ENCODE measurements at places on chromosomes 5 and 9. TPM values are rescaled to one million over a fixed set of nuclear protein-coding genes. Genes with fewer than 3 reads are reported as not detected.

TMEM161B gene
- 13.9 TPM for total RNA-seq

MEIKIN gene
- total RNA-seq, result not detected

LTC4S gene
- 5.7 TPM for total RNA-seq

PURA gene
- total RNA-seq, result 26.7 TPM

MARVELD2 gene
- 1.2 TPM for total RNA-seq

CNTFR gene
- total RNA-seq, result 1.7 TPM

RC3H2 gene
- total RNA-seq, result 43.9 TPM

SERF1A gene
- total RNA-seq, result 0.85 TPM

CDH6 gene
- total RNA-seq, result 3.5 TPM

F2RL1 gene
- 1.1 TPM for total RNA-seq

PCDHB13 gene
- 4.3 TPM for total RNA-seq

TMC1 gene
- total RNA-seq, result not detected

ZNF300 gene
- 1.2 TPM for total RNA-seq

SLC1A3 gene
- 52.0 TPM for total RNA-seq

DCANP1 gene
- not detected for total RNA-seq

TERT gene
- not detected for total RNA-seq

ORM2 gene
- not detected for total RNA-seq

IL4 gene
- total RNA-seq, result not detected

SLC6A19 gene
- not detected for total RNA-seq

ANXA2R gene
- 1.8 TPM for total RNA-seq

PCA3 gene
- not detected for total RNA-seq

FGF10 gene
- 6.1 TPM for total RNA-seq

AK8 gene
- 0.15 TPM for total RNA-seq

AJM1 gene
- total RNA-seq, result 3.6 TPM

PCDHGA3 gene
- 14.4 TPM for total RNA-seq

DMRT3 gene
- not detected for total RNA-seq

ENTPD2 gene
- 2.5 TPM for total RNA-seq

SPATA31A6 gene
- total RNA-seq, result not detected

INSL6 gene
- not detected for total RNA-seq

CYLC2 gene
- not detected for total RNA-seq

LEAP2 gene
- 0.74 TPM for total RNA-seq

PAEP gene
- total RNA-seq, result not detected

WDR55 gene
- 12.3 TPM for total RNA-seq

EIF4EBP3 gene
- total RNA-seq, result 13.3 TPM

DNAJC18 gene
- total RNA-seq, result 16.6 TPM

DCTN4 gene
- total RNA-seq, result 64.0 TPM

FBXL7 gene
- total RNA-seq, result 33.4 TPM

TSTD2 gene
- total RNA-seq, result 25.0 TPM

NANS gene
- total RNA-seq, result 30.3 TPM

PHF24 gene
- total RNA-seq, result 0.62 TPM

NUTM2F gene
- not detected for total RNA-seq

PCDHGA10 gene
- total RNA-seq, result 4.6 TPM

FBP2 gene
- total RNA-seq, result not detected

PNPLA7 gene
- 8.3 TPM for total RNA-seq

ISL1 gene
- not detected for total RNA-seq

OR1J2 gene
- not detected for total RNA-seq

HAND1 gene
- 27.5 TPM for total RNA-seq

RASGRF2 gene
- total RNA-seq, result 9.2 TPM

IFNA2 gene
- total RNA-seq, result not detected

LCN1 gene
- total RNA-seq, result not detected

HMMR gene
- total RNA-seq, result 0.31 TPM

SLC25A2 gene
- not detected for total RNA-seq

STPG3 gene
- not detected for total RNA-seq

MARCOL gene
- total RNA-seq, result not detected

GAS1 gene
- 4.1 TPM for total RNA-seq

NIPSNAP3A gene
- 21.6 TPM for total RNA-seq

CDC25C gene
- not detected for total RNA-seq

All from heart right ventricle (tissue), 16 donors.